H54 (cell line): ENCODE measurements at places on chromosomes 6 and 20.

DNA sequence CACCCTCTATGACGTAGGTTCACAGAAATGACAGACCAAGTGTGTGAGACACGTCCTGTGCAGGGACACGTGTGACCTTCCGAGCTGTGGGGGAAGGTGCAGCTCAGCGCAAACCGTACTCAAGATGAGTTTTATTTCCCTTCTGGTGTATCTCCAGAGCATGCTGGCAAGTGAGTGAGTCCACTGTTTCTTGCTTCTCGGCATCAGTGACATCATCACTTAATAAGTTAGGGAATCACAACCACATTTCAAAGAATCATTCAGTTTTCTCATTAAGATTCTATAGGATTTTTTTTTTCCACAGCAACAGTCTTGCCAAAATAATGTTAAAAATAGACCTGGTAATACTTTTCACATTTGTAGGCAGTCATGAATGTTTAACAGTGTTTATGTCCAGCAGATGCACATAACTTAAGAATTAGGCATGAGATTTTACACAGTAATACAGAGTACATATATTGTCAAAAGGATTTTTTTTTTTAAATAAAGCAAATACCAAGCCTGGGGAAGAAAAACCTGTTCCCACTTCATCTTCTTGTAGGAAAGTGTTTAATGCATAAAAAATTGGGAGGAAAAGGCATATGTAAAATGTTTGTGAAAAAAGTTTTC, 417.8 kb downstream of the CDC5L start:
- DNase-seq, result no peak

DNA sequence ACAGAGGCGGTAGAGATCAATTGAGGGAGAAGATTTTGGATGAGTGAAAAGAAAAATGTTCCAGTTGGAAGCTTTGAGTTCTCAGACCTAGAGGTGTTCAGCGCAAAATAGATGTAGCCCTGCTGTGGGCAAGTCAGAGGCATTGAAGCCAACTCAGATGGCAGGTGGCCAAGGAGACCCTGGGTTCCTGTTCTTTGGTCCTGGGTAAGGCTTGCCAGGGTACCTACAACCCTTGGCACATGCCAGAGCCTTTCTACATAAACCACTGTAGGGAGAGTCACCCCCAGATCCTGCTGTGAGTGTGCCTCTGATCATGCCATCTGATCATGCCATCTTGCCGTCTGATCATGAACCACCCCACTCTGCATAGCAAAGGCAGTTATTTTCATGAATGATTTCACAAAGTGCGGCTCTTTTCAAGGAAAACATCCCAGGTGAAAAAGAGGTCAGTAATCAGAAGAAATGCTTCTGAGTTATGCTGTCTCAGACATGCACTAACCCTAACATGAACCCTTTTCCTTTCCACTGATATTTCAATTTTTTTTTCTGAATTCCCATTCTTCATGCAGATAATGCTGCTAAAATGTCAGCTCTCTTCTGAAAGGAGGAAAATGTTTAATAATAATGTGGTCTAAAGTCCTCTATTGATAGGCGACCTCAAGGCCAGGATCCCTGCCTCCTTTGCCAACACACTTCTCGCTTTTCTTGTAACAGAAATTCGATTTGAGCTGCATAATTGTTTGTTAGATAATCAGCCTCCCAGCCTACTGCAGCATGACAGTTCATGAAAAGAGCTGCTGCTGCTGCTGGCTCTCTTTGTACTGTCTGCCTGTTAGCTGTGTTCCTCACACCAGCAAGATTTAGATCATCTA, 153.6 kb downstream of the MTHFD1L start:
- no peak for DNase-seq

GRCh38 chr6:131023834-131024504, 39.1 kb downstream of the EPB41L2 start:
- no peak for DNase-seq

DNA sequence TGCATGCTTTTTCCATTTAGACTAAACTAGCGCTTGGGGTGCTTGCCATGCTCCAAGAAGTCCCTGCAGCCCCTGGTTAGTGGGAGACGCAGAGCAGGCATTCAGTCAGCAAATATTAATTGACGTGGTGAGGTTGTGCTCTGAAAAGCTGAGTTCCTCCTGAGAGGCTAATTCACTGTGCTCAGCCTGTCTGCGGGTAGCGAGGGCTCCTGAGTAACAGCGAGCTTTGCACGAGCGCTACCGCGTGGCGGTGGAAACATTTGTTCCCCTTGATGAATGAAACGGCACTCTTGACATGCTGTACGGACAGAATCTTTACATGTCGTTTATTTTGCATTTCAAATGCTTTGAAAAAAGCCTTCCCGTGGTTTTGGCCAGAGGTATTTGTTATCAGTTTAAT, 170.6 kb upstream of the AGPAT4 start:
- no peak for DNase-seq

- no peak for DNase-seq
Observed at GRCh38 chr6:105954148-105954547, 132.0 kb upstream of the PRDM1 start.

DNA sequence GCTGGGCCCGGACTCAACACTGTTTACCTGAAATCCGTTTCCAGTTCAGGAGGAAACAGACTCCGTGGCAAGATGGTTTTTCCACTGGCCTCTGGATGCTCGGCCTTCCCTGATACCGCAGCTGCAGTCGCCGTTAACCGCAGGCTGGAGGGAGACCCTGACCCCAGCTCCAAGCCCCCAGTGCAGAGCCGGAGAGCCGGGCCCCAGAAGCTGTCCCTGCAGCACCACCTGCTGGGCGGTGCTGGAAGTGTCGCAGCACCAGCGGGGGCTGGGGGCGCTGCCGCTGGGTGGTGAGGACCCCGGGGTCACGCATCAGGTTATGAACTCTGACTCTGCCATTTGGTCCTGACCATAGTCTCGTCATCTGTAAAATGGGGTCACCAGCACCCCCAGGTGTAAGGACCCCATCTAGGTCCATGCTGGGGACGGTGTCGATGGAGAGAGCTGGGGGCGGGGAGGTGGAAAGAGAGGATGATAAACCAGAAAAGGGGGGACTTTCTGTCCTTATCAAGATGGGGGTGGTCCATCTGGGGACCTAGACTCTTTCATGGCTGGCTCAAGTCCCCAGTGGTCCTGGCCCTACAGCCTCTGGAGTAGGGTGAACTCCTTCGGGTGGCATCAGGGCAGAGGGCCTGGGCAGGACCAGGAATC, 20.8 kb upstream of the CHRNA4 start:
- peak; percentile 64 for DNase-seq

DNA sequence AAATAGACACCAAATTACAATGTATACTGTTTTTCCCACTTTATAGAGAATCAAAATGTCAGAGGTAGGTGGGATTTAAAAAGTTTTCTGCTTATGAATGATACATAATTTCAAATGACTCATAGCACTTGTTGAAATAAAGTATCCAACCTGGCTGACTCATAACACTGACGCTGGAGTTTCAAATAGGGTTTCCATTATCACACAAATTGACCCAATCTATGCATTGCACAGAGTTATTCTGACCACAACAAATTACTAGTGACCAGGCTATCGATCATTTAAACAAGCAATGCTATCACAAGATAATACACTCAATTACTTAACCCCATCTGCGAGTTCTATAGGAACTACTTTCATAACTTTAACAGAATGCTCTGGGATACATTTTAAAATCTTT, 31.9 kb upstream of the PRELID3B start:
- DNase-seq, result no peak

DNA sequence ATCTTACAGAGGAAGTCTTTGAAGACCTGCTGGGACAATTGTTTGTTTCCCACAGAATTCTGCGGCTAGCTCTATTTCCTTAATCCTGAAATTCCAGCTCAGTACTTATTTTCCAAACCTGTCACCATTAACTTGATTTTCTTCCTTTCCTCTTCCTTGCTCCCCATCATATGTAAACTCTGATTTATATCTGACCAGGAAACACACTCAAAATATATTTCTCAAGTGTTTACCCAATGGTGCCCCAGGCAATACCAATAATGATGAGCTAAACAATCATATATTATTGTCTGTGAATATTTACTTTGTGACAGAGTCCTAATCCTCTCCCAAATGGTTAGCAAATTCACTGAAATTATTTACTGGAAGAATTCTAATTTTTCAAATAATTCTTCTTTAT, 597.3 kb downstream of the PKHD1 start:
- DNase-seq, result no peak

- DNase-seq, result no peak
Observed at GRCh38 chr20:59042151-59042795, at the start of gene PRELID3B. TSS of gene PRELID3B (minus strand) at chr20:59042786. CDS start at chr20:59042730, 56 bp downstream.

DNA sequence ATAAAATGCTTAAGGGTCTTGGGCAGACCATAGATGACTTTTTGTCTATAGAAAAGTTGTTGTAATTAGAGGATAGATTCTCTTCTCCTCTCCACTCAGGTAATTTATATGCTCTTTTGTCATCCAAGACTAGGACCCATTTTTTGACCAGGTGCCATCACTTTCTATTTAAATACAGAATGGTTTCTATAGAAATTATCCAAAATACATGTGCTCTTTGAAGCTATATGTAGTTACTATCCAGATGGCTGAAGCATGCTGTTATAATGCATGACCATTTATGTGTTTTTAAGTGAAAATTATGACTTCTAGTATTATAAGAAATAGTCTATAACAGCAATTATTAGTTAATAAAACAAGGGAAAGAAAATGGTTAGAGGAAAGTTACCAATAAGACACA, 3.0 kb upstream of the MLIP start:
- no peak for DNase-seq

- no peak for DNase-seq
Observed at GRCh38 chr20:49219924-49220831, 962 bp downstream of the DDX27 start.

- no peak for DNase-seq
Observed at GRCh38 chr6:43705996-43706395, 18.4 kb upstream of the MRPS18A start.

GRCh38 chr6:107956586-107957307, 1.3 kb downstream of the SEC63 start:
- no peak for DNase-seq

DNA sequence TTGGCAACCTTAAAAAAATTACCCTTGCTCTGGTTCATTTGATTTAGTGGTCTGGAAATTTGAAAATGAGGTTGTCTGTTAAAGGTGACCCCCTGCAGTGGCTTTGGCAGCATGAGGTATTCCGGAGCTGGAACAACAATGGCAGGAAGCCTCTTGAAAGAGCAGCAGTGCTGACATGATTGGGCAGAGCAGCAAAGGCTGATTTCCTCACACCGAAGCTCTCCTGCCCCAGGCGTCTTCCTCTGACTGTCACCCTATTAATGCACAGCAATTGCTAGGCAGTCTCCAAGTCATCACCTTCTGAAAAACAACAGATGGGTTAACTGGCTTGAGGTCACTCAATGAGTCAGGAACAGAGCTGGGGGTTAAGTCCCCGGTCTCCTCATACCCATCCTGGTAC, 241.8 kb upstream of the MMS22L start:
- no peak for DNase-seq

DNA sequence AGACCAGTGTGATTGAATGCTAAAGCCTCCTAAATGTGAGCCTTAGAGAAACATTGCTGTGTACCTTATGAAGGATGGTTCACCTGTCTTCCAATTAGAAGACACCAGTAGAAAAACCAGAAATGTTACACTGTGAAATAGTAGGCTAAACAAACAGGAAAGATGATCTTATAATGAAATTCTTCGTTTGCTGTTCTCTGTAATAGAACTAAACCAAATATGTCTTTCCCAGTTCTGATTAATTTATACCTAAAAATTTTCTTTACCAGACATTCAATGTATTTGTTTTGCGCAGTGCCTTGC, 114.8 kb downstream of the RTN4IP1 start:
- no peak for DNase-seq

- no peak for DNase-seq
Observed at GRCh38 chr20:50534567-50534966, 24.4 kb downstream of the PTPN1 start.
